ENCODE measurements at places on chromosomes 1 and 21.

DNA sequence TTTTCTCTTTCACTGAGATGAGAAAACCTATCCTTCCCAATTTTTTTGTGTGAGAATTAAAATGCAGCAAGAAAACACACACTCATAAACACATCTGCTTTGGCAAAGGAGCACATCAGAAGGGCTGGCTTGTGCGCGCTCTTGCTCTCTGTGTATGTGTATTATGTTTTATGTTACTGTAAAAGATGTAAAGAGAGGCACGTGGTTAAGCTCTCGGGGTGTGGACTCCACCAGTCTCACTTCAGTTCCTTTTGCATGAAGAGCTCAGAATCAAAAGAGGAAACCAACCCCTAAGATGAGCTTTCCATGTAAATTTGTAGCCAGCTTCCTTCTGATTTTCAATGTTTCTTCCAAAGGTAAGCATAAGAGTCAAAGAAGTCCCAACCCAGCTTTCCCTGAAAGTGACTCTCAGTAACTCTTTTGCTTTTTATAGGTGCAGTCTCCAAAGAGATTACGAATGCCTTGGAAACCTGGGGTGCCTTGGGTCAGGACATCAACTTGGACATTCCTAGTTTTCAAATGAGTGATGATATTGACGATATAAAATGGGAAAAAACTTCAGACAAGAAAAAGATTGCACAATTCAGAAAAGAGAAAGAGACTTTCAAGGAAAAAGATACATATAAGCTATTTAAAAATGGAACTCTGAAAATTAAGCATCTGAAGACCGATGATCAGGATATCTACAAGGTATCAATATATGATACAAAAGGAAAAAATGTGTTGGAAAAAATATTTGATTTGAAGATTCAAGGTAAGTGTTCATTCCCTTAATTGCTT lies at the start of gene CD2:
Gene CD2 (plus strand): TSS at position 233 of the 780 bp plus-strand sequence. CDS start 63 bp downstream, at position 296.
- DNase-seq: no peak

DNA sequence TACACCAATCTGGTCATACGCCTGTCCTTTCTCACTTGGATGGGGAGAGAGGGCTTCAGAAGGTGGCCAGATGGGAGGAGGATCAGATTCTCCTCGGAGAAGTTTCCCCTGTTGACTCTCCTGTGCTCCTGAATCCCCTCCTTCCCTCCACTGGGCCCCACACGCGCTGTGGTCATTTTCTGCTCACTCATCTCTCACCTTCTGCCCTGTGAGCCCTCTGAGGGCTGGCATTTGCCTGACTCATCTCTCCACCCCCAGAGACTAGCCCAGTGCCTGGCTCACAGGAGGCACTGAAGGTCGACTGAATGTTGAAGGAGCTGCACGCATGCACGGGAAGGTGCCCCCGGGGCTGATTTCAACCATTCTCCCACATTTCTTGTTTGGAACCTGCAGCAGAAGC lies 14.2 kb downstream of the ABCA4 start:
- no peak for DNase-seq

- DNase-seq: no peak
Measured at GRCh38 chr1:29162025-29162424, 19.7 kb downstream of the SRSF4 start.

GRCh38 chr1:1205769-1206375 lies 520 bp downstream of the TNFRSF18 start:
- DNase-seq: no peak

GRCh38 chr1:223083831-223084230 lies 59.2 kb downstream of the TLR5 start:
- DNase-seq: no peak

DNA sequence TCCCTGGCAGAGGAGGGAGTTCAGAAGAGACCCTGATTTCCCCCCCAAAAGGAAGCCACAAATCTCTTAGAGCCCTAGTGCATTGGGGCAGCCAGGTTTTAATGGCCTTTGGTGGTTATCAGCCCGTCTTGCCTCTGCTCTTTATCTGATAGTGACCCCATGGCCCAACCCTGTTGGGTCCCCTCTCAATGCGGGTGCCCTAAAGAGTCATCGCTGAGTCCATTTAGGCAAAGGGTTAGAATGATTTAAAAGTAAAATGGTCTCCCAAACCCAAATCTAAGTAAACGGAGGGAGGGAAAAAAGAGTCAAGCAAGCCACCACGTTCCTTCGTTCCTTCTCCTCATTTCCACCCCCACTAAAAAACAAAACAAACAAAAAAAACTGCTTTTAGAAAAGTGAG lies 164.0 kb downstream of the RUNX1 start:
- no peak for DNase-seq

DNA sequence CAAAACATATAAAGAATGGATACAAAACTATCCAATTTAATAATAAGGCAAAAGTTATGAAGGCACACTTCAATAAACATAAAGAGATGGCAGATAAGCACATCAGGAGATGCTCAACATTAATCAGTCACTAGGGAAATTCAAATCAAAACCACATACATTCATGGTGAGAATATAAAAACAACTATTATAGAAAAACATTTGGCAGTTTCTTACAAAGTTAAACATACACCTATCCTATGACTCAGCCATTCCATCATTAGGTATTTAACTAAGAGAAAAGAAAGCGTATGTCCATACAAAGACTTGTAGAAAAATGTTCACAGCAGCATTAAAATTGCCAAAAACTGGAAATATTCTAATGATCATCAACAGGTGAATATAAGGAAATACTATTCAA lies 44.3 kb downstream of the KIFAP3 start:
- DNase-seq: no peak

- DNase-seq: no peak
Measured at GRCh38 chr1:93686504-93687250, 5.0 kb upstream of the BCAR3 start.

DNA sequence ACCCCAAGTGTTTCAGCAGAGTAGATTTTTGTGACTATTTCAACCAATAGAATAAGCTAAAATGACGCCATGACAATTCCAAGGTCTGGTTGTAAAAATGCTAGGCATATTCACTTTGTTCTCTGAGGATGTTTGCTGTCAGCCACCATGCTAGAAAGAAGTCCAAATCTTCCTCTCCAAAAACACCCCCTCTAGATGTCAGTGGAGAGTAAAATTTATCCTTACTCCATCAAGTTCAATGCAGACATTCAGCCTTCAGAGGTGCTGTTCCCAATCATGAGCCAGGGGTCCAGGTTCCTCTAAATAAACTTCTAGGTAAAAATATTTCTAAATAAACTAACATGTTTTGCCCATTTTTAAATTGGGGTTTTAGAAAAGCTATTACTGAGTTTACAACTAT lies 395.4 kb upstream of the ADAMTS5 start:
- no peak for DNase-seq

DNA sequence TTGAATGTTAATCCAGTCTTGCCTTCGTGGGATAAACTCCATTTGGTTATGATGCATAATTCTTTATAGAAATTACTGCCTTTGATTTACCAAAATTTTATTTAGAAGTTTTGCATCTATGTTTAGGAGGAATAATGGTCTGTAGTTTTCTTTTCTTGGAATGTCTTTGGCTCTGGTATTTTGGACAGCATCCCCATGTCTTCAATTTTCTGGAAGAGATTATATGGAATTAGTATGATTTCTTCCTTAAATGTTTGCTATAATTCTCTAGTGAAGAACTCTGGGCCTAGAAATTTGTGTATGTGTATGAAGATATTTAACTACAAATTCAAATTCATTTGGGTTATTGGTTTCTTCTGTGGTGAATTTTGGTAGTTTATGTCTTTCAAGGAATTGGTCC lies 92.7 kb downstream of the SNX7 start:
- no peak for DNase-seq

DNA sequence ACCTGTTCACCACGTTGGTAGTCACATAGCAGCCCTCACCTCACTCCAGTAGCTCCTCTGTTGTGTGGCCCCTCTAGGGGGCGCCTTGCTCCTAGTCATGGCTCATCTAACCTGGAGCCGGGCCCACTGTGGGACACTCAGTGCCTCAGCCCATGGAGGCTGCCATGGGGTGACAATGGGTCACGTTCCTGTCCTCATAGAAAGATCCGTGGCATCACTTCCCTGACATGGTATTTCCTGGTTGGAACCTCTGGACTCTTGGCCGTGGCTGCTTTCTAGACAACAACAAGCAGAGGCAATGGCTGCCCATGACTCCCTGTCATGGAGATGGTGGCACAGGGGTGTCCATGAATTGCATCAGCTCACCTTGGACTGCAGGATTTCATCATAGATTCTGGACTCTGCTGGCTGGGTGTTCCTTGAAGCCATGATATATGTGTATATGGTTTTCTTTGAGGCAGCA lies 27.5 kb upstream of the SLAMF6 start:
- DNase-seq: no peak

GRCh38 chr1:39685071-39685470 lies 6.2 kb downstream of the HPCAL4 start:
- DNase-seq: no peak

DNA sequence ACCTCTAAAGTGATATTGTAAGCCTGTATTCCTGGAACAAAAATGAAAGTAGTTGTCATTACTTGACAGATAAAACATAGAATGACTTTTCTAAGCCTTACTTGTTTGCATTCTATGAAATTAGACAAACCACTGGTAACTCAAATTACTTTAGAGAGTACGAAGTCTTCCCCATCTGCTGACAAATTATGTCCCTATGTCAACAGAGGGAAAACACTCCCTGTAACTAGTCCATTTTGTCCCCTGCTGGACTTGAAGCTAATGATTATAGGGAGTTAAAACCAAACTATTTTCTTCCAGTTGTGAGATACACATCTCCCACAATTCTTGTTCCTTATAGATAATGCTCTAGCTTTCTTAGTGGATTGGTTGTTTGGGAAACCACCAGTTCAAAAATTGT lies 39.6 kb downstream of the GREM2 start:
- DNase-seq: no peak

- DNase-seq: no peak
Measured at GRCh38 chr1:65176591-65176990, 28.6 kb downstream of the AK4 start.

DNA sequence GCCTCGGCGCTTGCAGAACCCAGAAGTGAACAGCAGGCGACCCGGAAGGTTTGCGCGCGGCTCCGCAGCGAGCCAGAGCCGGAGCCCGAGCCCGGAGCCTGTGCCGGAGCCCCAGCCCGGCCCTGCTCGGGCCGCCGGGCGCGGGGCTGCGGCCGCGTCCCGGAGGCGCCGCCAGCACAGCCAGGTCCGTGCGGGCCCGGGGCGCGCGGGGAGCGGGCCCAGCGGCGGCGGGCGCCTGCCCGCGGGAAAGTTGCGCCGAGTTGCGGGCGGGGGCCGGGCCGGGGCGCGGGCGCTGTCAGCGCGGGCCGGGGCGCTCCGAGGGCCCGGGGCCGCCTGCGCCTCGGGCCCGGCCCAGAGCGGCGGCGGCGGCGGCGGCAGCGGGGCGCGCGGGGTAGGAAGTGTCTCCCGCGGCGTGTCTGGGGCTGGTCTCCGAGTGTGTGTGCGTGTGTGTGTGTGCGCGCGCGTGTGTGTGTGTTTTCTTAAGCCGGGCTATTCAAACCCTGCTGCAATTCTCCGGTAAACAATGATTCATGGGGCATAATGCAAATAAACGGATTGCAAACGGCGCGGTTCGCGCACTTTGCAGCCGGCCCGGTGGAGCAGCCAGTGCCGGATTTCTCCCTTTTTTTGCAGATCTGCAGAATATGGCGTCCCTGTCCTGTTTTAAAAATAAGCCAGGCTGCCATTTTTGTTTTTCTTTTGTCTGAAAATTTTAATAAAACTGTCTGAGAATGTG lies at the start of gene ZNF362:
Gene ZNF362 (plus strand): TSS at position 22 of the 736 bp plus-strand sequence. CDS start 14,083 bp downstream, outside the sequence.
- peak; percentile 69 for DNase-seq

- DNase-seq: peak; percentile 88
Measured at GRCh38 chr1:24294228-24294672, 24.9 kb upstream of the GRHL3 start.

- no peak for DNase-seq
Measured at GRCh38 chr21:35077466-35077865, 28.4 kb upstream of the RUNX1 start.

DNA sequence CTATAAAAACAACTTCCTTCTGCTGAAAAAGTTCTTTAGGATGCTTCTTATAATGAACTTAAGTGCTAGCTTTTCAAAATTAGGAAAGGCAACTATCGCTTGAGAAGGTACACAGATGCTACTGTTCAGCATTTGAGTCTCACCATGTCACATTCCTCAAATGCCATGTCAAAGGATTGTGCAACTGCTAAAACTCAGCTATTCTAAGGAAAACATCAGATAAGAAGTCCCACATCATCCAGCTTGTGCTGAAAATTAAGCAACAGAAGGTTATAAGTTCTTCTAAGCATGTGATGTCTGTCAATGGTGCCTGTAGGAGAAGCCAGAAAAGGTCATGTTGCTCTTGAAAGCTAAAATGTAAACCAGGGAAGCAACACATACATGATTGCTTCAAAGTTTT lies 36.5 kb downstream of the MCOLN2 start:
- DNase-seq: peak; percentile 78

DNA sequence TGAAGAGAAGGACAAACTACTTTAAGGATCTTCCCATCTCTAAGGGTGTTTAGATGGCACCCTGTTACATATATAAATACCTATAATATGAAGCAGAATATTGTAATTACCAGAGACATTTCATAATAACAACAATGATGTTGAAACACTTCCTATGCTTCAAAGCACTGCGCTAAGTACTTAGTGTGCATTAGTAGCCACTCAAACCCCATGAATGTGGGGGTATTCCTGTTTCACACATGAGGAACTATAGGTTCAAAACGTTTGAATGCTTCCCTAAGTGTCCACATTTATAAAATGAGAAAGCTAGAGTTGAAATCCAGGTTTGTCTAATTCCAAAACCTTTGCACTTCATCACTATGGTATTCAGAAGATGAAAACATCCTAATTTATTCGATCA lies 18.5 kb upstream of the OR10J5 start:
- no peak for DNase-seq

DNA sequence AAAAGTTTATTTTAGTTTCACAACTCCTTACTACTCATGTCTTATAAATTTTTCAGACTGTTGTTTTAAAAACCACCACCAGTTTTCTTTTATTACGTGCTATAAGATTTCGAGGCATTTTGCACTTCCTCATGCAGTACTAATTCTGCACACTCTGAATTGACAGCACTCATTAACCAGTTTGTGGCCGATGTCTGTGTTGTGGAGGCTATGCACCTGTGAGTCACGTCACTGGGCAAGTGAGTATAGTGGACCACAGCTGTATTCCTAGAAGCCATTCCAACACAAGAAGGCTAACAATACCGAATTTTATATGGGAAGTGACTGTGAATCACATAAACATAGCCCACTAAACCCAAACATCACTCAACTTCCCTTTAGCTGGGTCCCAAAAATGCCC lies 21.0 kb upstream of the SPATA6 start:
- DNase-seq: no peak

DNA sequence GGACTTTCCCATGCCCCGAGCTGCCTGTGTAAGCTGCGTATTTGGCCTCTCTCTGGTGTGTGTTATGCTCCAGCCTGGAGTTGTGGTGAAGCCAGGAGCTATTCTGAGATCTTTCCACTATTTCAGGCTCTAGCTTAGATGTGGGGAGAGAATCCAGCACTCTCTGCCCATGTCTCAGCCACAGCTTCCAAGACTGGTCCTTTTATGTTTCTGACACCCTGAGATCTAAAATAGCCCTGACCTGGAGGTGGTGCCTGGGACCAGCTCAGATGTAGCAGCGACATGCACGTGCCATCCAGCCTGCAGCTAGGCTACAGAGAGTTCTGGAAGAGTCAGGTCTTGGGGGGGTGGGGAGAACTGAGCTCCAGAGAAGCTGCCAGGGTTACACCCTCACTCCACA lies 76.5 kb downstream of the TENT5C start:
- no peak for DNase-seq
